ENCODE measurements at places on chromosomes 5 and 9.
A peak's percentile ranks its signal among the peaks of the same experiment; 100 is the strongest.

- DNase-seq, result no peak
Observed at GRCh38 chr5:87074934-87075541, 192.6 kb upstream of the RASA1 start.

DNA sequence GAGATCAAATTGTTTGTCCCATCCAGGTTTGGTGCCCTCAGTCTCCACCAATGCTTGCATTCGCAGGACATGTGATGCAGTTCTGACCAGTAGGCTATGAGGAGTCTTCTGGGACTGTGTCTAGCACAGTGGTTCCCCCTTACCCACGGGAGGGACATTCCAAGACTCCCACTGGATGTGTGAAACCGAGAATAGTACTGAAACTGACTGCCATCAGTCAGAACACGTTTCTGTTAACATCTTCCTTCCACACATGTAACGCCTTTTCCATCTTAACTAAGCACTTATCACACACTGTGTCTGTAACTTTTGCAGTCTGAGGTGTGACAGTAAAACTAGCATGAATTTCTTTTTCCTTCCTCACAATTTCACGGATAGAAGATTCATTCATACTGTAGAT, 74.7 kb downstream of the PTTG1 start:
- DNase-seq, result no peak

- no peak for DNase-seq
Observed at GRCh38 chr5:96348536-96348935, 84.5 kb downstream of the PCSK1 start.

DNA sequence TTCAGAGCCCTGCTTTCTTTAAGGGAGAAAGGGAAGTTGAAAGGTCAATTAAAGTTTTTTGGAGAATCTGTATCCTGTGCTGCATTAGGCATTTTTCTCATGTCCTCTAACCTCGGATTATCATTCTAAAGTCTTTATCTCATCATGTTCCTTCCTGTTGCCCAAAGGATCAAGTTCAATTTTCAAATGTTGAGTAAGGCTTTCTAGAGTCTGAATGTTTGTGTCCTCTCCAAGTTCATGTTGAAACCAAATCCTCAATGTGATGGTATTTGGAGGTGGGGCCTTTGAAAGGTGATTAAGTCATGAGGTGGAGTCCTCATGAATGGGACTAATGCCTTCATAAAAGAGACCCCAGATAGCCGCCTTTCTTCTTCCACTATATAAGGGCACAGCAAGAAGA, 20.2 kb upstream of the TNC start:
- DNase-seq, result peak; percentile 71

GRCh38 chr5:158770506-158770905, 329.2 kb downstream of the EBF1 start:
- no peak for DNase-seq
